ENCODE measurements at places on chromosomes 6 and 20.

DNA sequence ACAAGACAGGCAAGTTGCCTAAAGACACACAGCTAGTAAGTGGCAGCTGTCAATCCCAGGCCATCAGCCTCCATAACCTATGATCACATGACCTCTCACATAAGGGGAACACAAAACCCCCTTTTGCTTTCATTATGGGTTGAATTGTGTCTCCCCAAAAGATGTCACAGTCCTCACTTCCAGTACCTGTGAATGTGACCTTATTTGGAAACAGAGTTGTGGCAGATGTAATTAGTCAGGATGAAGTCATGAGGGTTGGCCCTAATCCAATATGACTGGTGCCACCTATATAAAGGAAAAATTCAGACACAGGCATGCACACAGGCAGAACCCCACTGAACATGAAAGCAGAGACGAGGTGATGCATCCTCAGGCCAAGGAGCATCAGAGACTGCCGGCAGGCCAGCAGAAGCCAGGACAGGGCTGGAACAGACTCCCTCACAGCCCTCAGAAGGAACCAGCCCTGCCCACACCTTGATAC lies 33.6 kb downstream of the GFOD1 start:
- no peak for DNase-seq

GRCh38 chr6:23445157-23445710 lies 680.8 kb upstream of the NRSN1 start:
- DNase-seq = no peak

DNA sequence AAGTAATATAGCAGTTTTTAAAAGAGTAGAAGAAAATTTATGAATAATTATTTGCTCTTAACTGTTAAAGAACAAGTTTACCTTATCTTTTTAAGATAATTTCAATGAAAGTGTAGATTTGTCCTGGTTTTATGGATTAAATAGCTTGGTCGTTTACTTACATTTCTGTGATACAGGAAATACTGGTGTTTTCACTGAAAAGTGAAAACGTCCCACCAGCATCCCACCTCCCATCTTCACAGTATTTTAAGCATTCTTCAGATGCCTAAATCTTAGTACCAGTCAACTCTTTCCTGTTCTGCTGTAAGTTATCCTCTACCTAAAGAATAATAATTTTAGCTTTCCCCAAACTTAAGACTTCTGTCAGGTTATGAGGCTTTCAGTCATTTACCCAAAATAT lies 5.8 kb downstream of the TAB2 start:
- DNase-seq = no peak

- no peak for DNase-seq
These were observed 48.4 kb upstream of the IER3 start for GRCh38 chr6:30792786-30793185.

- no peak for DNase-seq
These were observed 655.4 kb upstream of the PTCHD4 start for GRCh38 chr6:48766349-48766748.
